Stimulated activated naive CD8-positive, alpha-beta T cell treated with anti-CD3 and anti-CD28 coated beads, Interleukin-15, Interleukin-2, amounts not matched to agents 100 U/mL and 50 U/mL, for 24 hours (primary cell): ENCODE measurements at places on chromosomes 2 and 18.

GRCh38 chr2:232860593-232861241 is 9.3 kb upstream of the SNORC start:
- no peak for DNase-seq

DNA sequence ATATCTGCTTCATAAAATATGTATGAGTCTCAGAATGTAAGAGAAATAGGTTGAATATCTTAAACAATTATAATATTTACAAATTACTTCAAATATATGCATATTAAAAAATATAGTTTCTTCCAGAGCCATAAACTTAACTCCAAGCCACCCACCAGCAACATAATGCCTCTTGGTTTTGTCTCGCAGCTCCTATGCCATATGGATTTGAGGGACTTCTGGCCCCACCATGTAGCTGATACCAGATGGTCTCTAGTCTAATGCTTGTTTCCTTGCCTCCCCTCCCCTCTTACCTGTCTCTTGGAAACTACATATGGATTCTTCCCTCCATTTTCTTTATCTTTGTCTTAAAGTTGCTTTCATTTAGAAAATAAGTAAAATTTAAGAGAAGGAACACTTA is 114.3 kb downstream of the GCA start:
- DNase-seq = no peak

DNA sequence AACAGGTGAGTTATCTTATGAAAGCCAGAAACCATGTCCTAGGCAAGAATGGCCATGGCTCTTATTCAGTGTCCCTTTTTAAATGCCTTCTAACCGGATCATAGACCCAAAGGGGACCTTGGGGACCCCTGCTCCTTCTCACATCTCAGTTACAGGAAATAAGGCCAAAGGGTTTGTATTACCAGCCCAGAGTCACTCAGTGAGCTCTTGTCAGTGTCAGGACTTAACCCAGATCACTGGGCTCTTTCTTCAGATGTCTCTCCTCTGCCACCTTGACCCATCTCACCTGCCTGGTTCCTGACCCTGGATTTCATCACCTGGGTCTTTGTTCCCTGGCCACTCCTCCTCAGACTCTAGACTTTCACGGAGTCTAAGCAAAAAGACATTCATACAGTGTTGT is 556.7 kb downstream of the CMPK2 start:
- no peak for DNase-seq

GRCh38 chr2:164899121-164899520 is 56.2 kb downstream of the SLC38A11 start:
- DNase-seq = no peak

DNA sequence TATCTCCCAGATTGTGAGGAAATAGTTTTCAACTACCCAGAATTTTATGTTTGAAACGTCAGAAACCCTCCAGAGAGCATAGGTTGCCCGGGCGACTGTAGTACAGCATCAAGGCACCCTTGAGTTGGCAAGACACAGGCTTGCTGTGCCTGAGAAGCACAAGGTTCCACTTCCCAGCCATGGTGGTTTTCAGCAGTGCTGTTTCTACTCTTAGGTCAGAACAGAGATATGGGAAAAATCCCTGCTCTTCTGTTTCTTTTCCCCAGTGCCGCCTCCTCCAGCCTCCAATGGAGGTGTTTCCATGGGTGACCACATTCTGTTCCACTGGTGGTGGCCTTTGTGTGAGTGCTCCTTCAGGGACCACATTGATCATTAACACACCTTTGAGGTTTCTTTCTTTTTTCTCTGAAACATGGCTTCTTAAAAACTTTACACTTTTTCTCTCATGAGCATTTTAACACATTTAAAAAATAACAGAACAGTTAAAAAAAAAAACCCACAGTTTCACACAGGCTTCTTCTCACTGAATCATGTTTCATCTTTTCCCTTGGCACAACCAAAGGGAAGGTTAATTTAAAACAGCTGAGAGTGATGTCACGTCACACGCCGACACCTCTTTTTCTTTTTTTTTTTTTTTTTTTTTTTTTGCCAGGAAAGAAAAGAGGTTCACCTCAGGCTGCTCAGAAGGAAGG is 229.3 kb upstream of the HDAC4 start:
- DNase-seq = no peak

GRCh38 chr2:84619794-84620371 is 103.6 kb downstream of the DNAH6 start:
- no peak for DNase-seq

- DNase-seq = peak; percentile 47
Measured at GRCh38 chr2:64652231-64653108, 1.2 kb downstream of the SERTAD2 start.

DNA sequence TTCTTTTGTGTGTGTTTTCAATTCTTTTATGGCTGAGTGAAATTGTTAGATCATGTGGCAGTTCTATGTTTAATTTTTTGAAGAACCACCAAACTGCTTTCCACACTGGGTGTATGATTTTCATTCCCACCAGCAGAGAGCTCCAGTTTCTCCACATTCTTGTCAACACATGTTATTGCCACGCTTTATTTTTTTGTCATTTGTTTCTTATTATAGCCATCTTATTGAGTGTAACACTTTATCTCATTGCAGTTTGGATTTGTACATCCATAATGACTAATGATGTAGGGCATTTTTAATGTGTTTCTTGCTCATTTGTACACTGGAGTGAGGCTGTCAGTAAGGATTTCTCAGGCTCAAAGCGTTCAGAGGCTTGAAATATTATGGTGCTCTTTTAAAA is 184.2 kb downstream of the PIEZO2 start:
- no peak for DNase-seq

DNA sequence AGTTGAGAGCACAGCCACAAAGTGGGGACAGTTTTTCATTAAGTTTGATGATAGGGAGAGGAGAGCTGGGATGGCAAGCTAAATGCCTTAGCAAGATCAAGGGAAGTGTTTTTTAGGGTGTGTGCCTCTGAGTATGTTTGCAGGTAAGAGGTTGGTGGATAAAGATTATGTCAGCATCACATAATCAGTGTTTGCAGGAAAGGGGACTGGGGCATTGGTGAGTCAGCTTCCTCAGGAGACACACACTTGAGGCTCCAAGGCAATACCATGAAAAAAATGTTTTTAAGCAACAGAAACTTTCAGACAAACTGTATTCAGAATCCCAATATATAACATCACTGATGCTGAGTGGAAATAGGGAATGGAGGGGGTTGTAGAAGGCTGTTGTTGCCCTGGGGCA is 25.4 kb upstream of the DTNB start:
- DNase-seq = no peak

GRCh38 chr2:180978903-180979748 is 1.3 kb upstream of the UBE2E3 start:
- DNase-seq = no peak

DNA sequence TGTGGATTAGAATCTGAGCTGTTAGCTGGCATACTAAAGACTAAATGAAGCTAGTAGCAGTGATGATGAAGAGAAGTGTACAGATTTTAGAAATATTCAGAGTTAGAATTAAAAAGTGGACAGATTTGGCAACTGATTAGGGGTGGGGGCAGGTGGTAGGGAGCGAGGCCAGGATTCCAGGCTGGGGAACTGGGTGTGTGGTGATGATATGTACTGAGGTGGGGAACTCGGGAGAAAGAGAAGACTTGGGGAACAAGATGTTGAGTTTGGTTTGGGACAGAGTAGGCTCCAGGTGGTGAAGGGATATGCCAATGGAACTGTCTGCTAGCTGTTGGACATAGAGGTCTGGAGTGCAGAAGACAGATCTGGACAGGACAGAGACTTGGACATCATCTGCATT is 9.2 kb upstream of the CYP26B1 start:
- DNase-seq = no peak

DNA sequence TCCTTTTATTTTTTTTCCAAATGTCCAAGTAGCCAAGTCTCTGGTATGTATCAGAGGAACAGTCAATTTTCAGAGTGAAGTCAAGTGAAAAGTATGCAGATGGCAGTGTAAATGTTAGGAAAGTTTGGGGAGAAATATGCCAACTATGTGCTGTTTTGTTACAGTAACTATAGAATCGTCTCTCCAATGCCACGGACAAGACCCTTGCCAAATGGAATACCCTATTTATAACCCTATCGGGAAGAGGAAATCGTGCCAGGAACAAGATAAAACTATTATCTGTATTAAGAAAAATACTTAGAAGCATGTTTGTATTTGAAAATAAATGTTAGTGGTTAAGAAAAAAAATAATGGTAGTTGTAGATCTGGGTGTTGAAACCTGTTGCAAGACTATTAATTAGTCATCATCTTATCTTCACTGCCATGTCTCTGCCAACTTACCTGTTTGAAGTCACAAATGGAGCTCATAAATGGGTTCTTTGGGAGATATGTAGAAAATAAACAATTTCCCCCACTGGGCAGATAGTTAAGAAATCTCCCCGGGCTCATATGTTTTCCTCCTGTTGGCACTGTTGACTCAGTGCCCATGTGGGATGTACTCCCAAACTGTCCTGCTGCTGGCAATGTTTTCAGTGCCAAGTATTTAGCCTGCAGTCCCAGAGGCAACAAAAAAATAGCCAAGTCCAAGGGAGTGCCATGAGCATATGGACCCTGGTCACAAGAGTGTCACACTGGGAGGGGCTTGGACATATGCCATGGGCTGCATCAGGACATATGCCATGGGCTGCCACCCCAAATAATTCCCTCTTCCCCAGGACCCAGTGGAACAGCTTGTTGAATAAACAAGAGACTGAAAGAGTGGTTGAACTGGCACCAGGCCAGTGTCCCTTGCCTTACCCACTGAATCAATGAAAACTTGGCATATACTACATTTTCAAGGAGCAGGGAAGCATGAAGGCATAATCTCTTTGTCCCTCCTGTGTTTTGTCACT is 366.9 kb downstream of the OSR1 start:
- no peak for DNase-seq

DNA sequence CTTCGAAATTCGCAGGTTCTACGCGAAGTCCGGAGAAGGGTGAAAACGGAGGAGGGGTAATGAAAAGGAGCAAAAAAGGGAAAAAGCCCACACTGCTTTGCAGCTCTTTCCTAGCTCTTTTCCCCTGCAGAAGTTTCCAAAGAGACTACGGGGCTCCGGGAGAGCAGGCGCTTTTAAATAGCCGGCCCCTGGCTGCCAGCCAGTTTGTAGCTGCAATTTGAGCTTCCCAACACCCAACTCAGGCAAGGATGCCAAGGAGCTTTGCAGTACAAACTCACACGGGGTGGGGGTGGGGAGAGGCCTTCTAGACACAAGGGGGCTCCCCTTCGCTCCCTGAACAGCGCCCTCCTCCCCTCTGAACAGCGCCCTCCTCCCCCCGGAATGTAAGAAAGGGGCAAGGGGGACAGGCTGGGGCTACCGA is at the start of gene IGFBP5:
Gene IGFBP5 (minus strand): TSS at position 149 of the 421 bp plus-strand sequence. CDS start 774 bp downstream, outside the sequence.
- DNase-seq = no peak

- DNase-seq = no peak
Measured at GRCh38 chr2:42881732-42882131, 89.3 kb upstream of the HAAO start.

- DNase-seq = no peak
Measured at GRCh38 chr2:67713376-67713775, 316.2 kb downstream of the ETAA1 start.

- no peak for DNase-seq
Measured at GRCh38 chr18:38961880-38962279, 1396.3 kb upstream of the CELF4 start.

DNA sequence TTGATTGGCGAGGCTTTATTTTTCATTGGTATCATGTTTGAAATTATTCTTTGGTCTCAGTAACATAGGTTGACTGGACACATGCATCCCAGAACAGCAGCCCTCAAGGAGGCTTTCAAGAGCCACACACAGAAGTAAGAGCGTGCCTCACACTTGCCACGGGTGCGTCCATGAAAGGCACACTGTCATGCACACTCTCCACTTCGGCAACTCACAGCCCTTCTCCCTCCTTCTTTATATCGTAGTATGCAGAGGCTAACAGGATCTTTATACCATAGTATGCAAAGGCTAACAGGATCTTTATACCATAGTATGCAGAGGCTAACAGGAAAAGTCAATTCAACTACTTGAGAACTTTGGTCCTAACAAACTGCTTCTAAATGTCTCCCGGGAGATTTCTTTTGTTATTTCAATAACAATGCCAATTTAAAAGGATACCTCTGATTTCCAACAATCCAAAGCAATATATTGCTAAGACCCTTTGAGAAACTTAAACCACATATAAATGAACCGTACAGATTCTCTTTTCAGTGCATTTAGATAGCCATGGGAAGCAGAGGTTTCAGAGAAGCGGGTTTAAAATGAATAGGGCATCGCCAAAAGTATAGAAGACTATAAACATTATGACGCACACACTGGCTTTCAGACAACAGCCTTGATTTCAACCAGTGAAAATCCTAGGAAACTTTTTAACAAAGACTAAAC is 26.5 kb upstream of the ZNF516 start:
- DNase-seq = no peak

- no peak for DNase-seq
Measured at GRCh38 chr2:234710587-234710986, 213.7 kb upstream of the ARL4C start.

DNA sequence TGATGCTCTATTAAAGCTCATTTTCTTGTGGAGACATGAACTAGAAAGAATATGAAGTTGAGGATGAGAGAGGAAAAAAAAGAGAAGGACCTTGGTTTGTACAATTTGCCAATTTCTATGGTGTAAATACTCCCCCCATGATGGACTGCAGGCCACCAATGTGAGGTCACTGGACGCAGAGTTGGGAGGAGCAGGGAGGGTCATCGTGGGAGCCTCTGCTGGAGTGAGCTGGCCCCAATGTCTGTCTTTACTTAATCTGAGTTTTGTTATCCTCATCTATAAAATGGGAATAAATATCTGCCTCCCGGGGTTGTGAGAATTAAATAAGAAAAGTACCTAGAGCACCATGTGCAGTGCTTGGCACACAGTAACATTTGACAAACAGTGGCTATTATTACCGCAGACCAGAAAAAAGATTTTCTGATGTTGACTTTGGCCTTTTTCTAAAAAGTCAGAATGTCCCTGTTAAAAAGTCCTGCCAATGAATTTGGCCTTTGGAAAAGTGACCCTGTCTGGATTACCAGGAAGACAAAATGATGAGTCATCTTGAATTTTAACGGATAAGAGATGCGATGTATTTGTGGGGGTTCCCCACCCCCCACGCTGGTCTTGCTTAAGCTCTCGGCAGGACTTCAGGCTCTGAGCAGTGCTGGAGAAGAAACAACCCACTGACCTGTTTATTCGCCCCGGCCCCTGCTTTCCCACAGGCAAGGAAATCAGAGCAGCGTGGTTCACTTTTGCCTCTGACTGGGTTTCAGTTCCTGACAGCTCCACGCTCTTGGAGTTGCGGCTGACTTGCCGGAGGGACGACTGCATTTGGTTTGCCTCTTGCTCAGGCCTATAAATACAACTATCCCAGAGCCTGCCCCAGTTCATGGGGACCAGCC is 50.3 kb upstream of the FOSL2 start:
- DNase-seq = no peak
